Pulmonary artery endothelial cell (primary cell): ENCODE measurements at places on chromosomes 13 and 19. TPM values are rescaled to one million over a fixed set of nuclear protein-coding genes. Genes with fewer than 3 reads are reported as not detected.

ZSCAN4 gene
- total RNA-seq = not detected in 2 replicates

KIR2DL3 gene
- total RNA-seq = not detected in 2 replicates

GRCh38 chr19:16259385-16260159, 61.9 kb downstream of the AP1M1 start:
- DNase-seq = no peak

DNA sequence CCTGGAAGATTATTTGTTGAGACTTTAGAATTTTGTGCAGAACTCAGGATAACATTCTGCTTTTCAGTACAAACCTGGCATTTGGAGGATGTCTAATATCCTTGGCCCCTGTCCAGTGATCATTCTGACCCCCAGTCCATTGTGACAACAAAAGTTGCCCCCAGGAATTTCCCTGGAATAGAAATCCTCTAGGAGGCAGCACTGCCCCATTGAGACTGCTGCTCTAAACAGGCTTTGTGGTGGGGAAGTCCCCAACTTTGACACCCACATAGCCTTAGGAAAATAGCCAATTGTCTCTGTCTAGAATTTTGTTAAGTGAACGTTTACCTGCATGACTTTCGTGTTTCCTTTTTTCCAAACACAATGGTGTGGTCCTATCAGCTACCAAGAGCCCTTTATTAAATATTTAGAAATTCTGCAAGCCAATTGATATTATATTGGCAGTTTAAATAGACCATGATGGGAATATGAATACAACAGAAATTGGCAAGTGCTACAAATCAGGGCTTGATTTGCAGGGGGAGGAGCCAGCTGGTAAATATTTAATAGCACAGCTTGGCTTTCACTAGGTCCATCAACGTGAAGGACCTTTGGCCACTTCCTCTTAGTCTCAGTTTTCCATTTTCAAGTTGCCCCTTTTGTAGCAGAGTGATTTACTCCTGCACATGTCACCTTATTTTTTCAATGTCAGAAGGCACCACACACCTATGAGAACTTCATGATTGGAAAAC, 451.7 kb downstream of the EFNB2 start:
- peak; percentile 24 for DNase-seq

GRCh38 chr13:76350399-76350798, 535.8 kb downstream of the KCTD12 start:
- DNase-seq = no peak
